ENCODE measurements at places on chromosomes 12 and 14. TPM values are rescaled to one million over a fixed set of nuclear protein-coding genes. Genes with fewer than 3 reads are reported as not detected.

Gene LTB4R
- 99.9 TPM for total RNA-seq

Gene SLCO1B3
- not detected for total RNA-seq

GRCh38 chr12:26112703-26113147, 12.1 kb downstream of the BHLHE41 start:
- no peak overlapping the region for H3K4me3 ChIP-seq
- no peaks in the 10 kb centered on the region for H3K36me3 ChIP-seq
- no peak overlapping the region for H3K27ac ChIP-seq
- peaks cover 4% of the 10 kb centered on the region for H3K4me1 ChIP-seq
- no peaks in the 10 kb centered on the region for H3K27me3 ChIP-seq
- no peak for DNase-seq

Gene KRT77
- total RNA-seq = not detected

- H3K4me1 ChIP-seq = no peaks in the 10 kb centered on the region
- H3K4me3 ChIP-seq = no peak overlapping the region
- no peak overlapping the region for H3K27ac ChIP-seq
- DNase-seq = no peak
- H3K36me3 ChIP-seq = peaks cover 26% of the 10 kb centered on the region
- H3K27me3 ChIP-seq = no peaks in the 10 kb centered on the region
These were observed 10.6 kb upstream of the ATF1 start for GRCh38 chr12:50753232-50753769.

DNA sequence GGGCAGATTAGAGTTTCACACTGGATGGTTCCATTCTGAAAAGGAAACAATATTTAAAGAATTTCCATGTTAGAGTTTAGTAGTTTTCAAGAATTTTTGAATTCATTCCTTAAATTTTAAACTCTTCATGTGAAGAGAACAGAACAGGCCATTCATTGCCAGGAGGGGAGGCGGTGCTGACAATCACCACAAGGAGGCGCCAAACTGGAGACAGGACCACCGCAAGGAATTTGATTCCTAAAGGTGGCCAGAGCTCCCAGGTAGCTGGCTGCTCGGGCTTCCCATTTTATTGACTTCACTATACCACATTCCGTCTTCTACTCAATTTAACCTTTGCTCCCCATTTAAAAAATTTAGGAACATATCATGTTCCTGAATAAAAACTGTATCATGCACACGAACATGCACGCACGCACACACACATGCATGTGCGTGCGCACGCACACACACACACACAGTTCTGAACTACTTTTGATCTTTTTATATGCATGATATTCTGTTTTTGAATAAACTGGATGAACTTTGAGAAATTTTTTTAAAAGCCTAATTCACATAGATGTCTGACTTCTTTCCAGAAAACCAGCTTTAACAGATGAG, 101.2 kb downstream of the NELL2 start:
- H3K4me3 ChIP-seq = no peak overlapping the region
- no peak overlapping the region for H3K27ac ChIP-seq
- H3K36me3 ChIP-seq = no peaks in the 10 kb centered on the region
- H3K4me1 ChIP-seq = no peaks in the 10 kb centered on the region

Gene NKX2-1
- total RNA-seq = not detected

GRCh38 chr14:51308866-51309265, 68.8 kb downstream of the TMX1 start:
- no peaks in the 10 kb centered on the region for H3K36me3 ChIP-seq
- H3K27ac ChIP-seq = no peak overlapping the region
- no peak for DNase-seq
- no peak overlapping the region for H3K4me3 ChIP-seq
- H3K4me1 ChIP-seq = peaks cover 12% of the 10 kb centered on the region

Gene TRIM9
- total RNA-seq = 0.21 TPM

DNA sequence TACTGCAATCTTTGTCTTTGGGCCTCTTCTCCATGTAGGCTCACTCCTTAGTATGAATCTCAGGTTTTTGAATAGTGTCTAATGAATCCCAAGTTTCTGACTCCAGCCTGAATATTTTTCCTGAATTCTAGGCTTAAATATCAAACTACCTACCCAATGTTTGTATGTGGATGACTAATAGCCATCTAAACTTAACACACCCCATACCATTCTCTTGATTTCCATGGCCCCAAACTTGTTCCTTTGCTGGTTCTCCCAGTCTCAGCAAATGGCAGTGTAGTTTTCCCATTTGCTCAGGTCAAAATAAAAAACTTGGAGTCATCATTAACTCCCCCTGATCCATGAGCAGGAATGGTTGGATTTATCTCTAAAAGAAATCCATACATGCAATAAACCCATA, 18.8 kb upstream of the SDR39U1 start:
- no peaks in the 10 kb centered on the region for H3K4me1 ChIP-seq
- no peak overlapping the region for H3K4me3 ChIP-seq
- no peak for DNase-seq
- no peaks in the 10 kb centered on the region for H3K27me3 ChIP-seq
- H3K27ac ChIP-seq = no peak overlapping the region

- peaks cover 91% of the 10 kb centered on the region for H3K36me3 ChIP-seq
- H3K27me3 ChIP-seq = no peaks in the 10 kb centered on the region
- H3K27ac ChIP-seq = no peak overlapping the region
- H3K4me3 ChIP-seq = no peak overlapping the region
These were observed 30.6 kb upstream of the MMP17 start for GRCh38 chr12:131797588-131797934.

Gene SLC2A14
- total RNA-seq = not detected

Measured in esophagus squamous epithelium (tissue), 5 donors.